ENCODE measurements at places on chromosomes 3 and 15.

DNA sequence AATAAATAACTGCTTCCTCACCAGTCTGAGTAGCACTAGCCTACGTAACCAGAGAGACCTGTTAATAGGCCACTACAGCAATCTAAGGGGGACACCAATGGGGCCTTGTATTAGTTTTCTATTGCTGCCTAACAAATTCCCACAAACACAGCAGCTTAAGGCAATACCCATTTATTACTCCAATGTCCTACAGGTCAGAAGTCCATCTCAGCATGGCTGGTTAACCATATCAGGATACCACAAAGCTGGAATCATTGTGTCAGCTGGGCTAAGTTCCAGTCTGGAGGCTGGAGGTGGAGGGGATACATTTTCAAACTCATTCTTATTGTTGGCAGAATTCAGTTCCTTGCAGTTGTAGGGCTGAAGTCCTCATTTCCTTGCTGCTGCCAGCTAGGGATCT is 331.9 kb downstream of the ULK4 start:
- DNase-seq = no peak

GRCh38 chr15:92315595-92316211 is 78.0 kb upstream of the ST8SIA2 start:
- DNase-seq = no peak

DNA sequence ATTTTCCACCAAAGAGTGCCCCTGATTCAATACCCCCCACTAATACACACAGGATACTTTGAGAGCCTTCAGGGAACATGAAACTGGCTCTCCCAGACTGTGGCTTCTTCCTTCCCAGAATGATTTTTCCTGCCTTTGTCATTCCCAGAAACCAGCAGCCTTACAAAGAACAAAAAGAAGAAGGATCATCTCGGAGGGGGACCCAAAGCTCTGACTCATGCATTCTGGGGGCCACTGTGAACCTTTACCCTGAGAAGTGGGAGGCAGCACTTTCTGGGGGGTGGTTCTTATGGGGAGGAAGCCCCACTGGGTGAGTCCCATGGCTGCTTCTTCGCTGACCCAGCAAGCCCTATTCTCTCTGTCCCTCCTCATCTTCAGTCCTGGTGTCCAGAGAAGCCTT is 44.7 kb upstream of the RAD18 start:
- no peak for DNase-seq

DNA sequence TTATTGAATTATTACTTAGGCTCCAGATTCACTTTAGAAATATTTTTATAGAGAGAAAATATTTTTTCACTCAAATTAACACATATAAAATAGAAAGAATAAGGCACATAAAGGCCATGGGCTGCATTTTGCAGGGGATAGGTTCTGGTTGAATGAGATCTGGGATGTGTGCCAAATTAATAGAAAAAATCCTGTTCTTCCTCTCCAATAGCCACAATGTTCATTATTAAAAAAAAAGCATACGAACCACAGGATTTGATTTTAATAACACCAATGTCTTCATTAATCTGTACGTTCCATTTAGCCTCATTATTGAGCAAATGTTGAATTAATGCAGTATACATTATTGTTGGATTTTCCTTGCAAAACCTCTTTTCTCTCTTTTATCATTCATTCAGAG is 622.8 kb upstream of the AGTR1 start:
- no peak for DNase-seq

- no peak for DNase-seq
Observed at GRCh38 chr3:132228923-132229322, 88.3 kb upstream of the ACP3 start.

DNA sequence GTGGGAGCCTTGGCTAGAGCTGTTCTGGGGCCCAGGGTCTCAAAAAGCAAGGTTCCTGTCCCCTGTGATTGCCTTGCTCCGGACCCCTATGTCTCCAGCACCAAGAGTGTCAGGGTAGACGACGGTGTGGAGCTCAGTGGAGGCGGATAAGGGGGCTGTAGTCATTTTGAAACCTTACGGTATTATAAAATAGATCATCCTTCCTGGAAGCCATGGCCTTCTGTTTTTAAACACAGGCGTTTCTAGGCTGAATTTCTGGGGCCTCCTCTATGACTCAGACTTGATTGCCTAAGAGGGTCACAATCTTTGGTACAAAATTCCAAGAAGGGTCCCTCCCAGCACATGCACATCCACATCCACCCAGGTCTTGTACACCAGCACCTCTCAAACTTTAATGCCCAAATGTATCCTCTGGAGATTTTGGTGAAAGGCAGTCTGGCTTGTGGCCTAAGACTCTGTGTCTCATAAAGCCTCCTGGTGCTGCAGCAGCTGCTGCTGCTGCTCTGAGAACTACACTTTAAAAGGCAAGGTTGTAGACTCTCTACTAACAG is 70.5 kb upstream of the XCR1 start:
- DNase-seq = no peak

DNA sequence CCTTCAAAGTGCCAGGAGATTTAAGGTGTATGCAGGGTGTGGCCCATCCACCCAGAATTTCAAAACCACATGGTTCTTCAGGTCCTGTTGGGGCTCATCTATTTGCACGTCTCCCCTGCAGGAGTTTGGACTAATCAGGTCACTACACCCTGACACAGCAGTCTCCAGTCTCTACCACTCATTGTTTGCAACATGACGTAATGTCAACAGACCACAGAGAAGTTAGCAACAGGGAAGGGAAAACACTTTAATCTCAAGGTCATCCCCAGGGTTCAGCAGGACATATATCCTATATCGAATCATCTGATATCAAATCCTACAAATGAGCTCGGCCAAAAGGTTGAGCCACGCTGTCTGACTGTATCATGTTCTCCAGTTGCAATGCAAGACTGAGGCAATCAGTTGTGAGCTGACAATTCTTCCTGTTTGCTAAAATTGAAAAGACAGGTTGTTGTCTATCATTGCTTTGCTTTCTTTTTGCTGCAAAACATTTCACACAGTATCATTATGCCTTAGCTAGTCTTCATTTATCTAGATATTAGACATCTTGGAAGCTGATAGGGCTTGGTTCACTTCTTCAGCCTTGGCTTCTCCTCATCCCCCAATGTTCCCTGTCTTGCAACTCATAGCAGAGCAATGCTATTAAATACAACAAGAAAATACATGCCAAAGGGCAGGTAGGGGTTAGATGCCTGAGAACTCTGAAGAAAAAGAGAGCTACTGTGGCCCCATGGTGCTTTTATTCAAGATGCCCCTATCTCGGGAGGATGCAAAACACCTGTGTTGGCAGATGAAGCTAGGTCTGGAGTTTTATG is 13.4 kb upstream of the LEKR1 start:
- DNase-seq = no peak

- no peak for DNase-seq
Observed at GRCh38 chr3:100183608-100184125, 69.4 kb upstream of the FILIP1L start.

- no peak for DNase-seq
Observed at GRCh38 chr3:140206196-140207040, 271.4 kb downstream of the CLSTN2 start.

DNA sequence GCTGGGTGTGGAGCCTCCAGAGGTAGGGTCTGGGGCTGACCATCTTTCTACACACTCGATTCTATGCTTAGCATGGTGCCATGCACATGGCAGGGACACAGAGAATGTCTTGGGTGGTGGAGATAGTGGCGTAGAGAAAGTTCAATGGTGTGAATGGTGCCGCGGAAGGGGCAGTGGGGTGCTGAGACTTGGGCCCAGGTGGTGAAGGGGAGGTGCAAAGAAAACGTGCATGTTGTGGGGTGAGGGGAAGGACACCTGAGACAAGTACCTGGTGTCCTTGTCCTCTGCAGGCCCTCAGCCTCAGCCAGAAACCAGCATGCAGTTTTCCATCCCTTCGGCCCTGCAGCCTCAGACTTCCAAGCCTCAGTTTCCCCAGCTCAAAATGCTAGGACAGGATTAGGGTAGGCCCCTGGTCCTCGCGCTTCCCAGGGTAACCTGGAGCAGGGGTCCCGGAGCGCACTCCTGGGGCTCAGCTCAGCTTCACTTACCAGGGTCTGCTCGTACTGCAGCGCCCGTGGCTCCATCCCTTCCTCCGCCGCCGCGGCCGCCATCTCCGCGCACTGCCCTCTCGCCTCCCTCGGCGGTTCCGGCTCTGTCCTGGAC is 375 bp downstream of the CLCN2 start:
- no peak for DNase-seq

DNA sequence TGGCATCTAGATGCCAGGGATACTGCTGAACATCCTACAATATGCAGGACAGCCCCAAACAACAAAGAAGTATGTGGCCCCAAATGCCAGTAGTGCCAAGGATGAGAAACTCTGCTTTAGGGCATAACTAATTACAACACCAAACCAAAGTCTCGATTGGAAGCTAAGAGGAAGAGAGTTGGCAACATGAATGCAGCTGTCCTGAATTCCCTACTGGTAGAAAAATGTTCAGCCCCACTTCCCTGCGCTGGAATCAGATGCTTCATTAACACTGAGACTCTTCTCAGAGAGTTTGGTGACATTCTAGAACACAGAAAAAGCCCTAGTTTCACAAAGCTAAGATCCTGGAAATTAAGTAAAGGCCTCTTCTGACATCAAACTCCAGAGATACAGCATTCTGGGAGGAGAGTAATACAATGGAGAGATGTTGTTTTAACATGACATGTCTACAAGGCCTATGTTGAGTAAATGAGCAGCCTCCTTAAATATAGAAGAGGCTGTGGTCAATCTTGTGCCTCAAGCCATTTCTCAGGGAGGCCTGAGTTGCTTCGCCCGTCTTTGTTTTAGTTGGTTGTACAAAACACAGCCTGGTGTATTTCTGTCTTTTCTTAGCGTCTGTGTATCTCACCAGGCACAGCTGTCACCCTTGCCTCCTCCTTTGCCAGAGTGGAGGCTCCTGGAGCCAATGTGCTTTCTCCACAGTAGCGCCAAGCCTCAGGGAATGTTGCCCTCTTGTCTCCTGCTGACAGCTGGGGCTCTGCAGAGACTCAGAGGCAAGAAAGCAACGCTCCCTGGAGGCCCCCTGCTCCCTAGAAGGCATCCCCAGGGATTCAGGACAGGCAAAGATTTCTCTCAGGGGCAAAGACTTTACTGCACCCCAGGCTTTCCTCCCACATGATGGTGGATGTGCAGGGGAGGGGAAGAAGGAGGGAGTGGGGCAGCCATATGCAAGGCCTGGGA is 25.1 kb upstream of the CTNNB1 start:
- DNase-seq = no peak

- no peak for DNase-seq
Observed at GRCh38 chr15:94704421-94704820, 473.1 kb downstream of the MCTP2 start.

- DNase-seq = no peak
Observed at GRCh38 chr15:62509395-62509958, 344.4 kb upstream of the C2CD4B start.

- no peak for DNase-seq
Observed at GRCh38 chr3:52204337-52205073, 6.5 kb downstream of the ALAS1 start.

- DNase-seq = no peak
Observed at GRCh38 chr15:25679492-25679891, 183.6 kb downstream of the ATP10A start.

GRCh38 chr15:91752081-91752785 is 101.3 kb upstream of the SLCO3A1 start:
- DNase-seq = no peak

DNA sequence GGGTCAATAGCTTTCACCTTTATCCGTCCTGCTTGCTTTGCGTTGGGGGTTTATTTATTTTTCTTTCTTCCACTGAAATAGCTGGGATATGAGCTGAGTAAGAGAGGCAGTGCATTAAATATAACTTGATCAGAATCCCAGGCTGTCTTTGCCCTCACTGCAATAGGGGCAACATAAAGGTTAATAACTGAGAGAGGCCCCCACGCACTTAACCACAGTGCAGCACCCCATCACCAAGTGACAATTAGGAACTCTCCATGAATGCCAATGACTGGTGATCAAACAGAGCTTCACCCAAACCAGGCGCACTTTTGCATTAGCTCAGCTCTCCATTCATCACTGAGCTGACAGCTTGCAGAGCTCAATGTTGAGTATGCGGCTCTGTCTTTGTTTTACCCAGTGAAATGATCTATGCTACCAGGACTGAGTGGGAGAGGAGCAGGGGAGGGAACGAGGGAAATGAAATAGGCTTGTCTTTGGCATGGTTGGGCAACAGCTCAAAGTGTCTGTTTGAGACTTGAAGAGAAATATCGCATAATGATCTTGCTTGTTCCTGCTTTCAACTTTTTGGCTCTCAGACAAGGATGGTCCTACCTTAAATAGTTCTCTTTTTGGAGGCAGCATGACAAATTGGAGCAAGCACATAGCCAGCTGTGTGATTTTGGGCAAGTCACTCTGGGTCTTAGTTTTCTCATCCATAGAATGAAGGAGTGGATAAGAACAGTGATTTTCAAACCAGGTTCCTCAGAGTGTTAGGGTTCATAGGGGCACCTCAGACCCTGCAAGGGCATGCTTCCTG is 14.5 kb upstream of the GLCE start:
- DNase-seq = no peak

- DNase-seq = no peak
Observed at GRCh38 chr3:190424108-190424477, 25.6 kb downstream of the TMEM207 start.

DNA sequence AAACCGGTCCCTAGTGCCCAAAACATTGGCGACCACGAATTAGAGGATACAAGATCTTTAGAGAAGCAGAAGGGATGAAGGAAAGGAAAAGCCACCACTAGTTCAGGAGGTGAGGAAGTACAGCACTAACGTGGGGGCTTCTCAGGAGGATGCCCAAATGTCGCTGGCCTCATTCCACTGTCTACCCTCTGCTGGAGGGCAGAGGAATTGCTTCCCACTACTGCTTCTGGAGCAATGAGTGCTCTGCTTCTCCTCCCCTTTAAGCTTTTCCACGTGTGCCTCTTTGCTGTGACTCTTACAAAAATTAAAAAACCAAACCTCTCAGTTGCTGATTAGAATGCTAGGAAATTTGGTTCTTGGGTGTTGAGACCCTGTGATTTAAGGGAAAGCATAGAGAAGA is 281.3 kb downstream of the CLSTN2 start:
- no peak for DNase-seq

GRCh38 chr3:174620855-174621472 is 238.2 kb upstream of the NAALADL2 start:
- no peak for DNase-seq

GRCh38 chr3:149489060-149489690 is 14.7 kb downstream of the TM4SF4 start:
- no peak for DNase-seq

GRCh38 chr3:11712646-11713045 is 68.9 kb upstream of the VGLL4 start:
- DNase-seq = no peak

- DNase-seq = no peak
Observed at GRCh38 chr3:45988362-45988761, 7.3 kb downstream of the FYCO1 start.

DNA sequence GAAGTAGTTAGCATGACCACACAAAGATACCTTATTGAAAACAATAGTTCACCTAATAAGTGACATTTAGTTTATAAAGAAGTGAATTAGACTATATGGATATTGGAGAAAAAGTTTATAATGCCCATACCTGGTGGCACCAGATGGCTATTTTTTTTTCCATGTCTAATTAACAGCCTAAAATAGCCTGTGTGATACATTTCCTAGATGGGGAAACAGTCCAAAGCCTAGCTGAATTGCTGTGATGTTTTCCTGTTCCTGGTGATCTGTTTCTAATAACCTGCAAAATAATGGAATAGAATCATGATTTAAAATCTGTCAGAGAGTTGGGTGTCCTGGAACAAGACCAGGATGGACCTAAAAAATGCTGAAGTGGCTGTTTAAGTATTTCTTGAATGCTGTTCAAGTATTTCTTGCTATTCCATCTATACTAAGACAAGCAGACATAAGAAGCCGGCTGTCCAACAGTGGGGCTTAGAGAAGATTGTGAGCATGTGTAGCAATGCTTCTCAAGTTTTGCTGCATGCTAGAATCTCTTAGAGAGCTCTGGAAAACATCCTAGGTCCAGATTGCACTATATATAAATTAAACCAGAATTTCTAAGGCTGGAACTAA is 31.3 kb downstream of the LRRC3B start:
- no peak for DNase-seq

All from activated CD4-positive, alpha-beta T cell treated with anti-CD3 and anti-CD28 coated beads, Interleukin-2, amount 50 U/mL, for 1 hour (primary cell).